Activated naive CD4-positive, alpha-beta T cell treated with anti-CD3 and anti-CD28 coated beads, Interleukin-2, amount 50 U/mL, for 16 hours (primary cell): ENCODE measurements at places on chromosomes 6 and 20.

GRCh38 chr6:165766457-165766856 lies 103.4 kb upstream of the PDE10A start:
- no peak for DNase-seq

- no peak for DNase-seq
These were observed 25.2 kb downstream of the TNFAIP3 start for GRCh38 chr6:137892271-137892708.

DNA sequence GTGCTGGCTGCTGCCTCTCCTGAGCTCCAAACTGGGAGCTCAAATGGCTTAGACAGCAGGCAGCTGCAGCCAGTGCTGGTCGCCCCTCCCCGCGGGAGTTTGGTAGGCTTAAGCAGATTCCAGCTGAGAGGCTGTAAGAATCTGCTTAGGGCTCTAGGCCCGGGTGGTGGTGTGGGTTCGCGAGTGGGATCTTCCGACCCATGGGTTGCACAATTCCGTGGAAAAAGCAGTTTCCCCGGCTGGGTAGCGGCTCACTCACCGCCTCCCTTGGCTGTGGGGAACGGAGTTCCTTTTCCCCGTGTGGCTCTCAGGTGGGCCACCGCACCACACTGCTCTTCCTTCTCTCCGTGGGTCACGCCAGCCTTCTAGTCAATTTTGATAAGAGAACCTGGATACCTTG lies 232.5 kb downstream of the PKHD1 start:
- DNase-seq: no peak

- no peak for DNase-seq
These were observed 875.6 kb downstream of the QKI start for GRCh38 chr6:164290101-164290500.

- DNase-seq: no peak
These were observed 93.6 kb downstream of the RIMS1 start for GRCh38 chr6:71979911-71980310.

DNA sequence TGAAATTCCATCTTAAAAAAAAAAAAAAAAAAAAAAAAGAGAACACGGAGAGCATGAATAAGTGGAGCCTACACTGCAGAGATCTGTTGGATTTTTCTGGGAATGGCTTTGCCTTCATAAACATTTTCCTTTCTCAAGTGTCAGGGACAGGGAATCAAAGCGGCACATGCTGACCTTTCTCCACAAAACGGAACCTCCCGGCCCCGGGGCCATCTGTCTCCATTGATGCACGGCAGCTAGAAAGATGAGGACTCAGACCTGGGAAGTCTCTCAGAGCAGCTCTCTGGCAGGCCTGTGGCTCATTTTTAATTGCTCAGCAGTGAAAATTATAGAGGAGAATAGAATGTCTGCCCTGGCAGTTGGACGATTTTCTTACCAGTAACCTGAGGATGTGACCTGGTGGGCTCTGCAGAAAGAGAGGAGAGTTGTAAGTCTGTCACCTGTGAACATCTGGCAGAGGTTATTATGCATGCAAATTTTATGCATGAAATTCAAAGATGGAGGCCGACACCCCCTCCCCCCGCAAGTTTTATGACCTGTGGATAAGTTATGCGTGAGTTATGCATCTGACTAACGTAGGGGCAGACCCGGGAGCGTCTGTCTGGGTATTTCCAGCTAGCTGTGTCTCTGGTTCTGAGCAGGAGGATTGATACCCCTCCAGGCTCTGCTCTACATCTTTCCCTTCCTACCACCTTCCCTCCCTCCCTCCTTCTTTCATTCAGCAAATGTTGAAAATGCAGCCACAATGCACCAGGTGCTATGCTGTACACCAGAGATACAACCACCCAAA lies 352.5 kb downstream of the CDH26 start:
- DNase-seq: no peak

DNA sequence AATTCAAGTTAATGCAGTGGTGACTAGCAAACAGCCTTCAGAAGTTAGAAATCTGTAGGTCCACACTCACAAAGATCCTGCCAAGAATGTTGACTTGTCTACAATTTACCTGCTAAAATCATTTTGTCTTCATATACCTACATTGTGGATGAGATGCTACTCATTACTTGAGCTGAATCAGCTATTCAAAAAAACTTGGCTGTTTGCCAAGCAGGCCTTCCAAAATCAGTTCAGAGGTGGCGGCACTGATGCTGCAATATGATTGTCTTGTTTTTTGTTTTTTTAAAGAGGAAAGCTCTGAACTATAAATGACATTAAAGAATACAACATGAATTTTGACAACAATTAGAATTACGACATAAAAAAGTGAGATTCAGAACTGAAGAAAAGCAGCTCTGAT lies 354.7 kb upstream of the KHDRBS2 start:
- DNase-seq: no peak

DNA sequence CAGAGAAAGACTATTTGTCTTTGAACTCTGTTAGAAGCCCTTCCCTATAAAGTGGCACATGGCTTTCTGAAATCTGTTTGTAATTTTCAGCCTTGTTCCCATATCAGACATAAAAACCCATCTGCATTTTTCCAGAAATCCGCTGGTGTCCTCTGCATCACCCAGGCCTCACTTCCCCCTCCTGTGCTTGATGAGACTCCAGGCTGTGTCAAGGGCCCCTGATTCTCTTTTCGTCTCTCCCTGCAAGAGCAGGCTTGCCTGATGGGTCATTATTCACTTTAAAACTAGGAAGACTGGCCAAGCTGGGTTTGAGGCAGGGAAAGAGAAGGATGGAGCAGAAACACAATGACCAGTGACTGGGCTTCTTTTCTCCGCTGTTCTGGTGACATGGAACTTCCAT lies 10.6 kb upstream of the PROKR2 start:
- no peak for DNase-seq

GRCh38 chr6:20835315-20836010 lies 301.2 kb downstream of the CDKAL1 start:
- DNase-seq: no peak

DNA sequence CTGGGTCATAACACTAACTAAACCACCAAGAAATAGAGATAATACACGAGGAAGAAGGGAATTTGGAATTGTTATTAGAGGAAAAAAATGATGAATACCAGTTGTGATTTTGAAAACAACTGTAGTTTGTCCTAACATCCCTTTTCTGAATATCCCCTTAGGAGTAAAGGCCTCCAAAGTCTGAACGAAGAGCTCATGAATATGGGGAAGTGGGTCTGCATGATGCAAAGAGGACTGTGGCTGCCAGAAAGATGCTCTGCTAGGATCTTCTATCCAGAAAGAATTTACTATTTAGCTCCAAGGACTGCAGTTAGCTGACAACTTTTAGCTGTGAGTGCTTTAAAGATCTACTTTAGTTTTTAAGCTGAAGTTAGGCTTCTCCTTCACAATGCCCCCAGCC lies 308.8 kb upstream of the HS3ST5 start:
- no peak for DNase-seq

- peak; percentile 68 for DNase-seq
These were observed 102.1 kb upstream of the MYL9 start for GRCh38 chr20:36439040-36439730.

DNA sequence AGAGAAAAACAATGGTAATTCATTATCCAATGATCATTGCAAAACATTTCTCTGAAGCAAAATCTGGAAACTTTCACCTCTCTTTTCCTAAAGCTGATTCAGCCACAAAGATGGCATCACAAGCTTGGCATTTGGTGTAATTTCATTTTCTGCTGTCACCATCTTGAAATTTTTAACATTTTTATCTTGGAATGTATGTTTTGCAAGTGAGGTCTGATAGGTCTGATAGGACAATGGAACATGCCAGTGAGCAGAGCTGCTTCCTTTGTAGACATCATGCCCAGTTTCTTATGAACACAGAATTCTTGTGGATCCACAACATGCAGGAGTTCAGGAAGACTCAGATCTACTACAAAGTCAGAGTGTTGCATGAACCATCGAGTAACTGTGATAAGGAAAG lies 969.6 kb downstream of the EYS start:
- DNase-seq: no peak

DNA sequence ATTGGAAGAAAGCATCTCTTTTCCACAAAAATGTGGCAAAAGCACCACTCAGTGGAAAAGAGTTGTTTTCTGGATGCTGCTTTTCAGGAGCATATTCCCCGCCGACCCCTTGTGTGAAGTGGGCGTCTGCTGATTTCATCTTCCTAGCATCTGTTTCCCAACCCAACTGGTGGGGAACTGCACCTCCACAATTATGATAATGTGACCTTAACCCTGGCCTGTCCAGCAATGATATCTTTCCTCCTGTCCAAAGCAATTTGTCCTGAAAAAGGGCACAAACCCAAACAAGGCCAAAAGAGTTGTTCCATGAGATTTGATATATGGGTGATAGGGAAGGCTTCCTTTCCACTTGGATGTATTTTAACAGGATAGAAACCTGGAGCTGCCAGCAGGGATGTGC lies 7.3 kb upstream of the SMIM8 start:
- DNase-seq: no peak

DNA sequence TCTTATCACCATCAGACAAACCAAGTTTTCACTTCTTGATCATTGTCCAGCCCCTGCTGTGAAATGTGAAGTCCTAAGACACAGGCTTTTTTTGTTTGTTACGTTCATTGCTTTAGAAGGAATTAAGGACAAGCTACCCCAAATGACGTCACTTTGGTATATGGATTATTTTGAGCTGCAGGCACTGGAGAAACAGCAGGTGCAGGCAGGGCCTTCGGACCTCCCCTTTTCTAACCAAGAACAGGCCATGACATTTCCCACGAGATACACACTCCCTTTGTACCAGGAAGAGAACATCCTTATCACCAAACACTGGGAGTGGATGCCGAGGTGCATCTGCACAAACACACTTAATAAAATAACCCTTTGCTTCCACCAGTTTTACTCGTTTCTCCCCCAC lies 418.0 kb upstream of the SULF2 start:
- DNase-seq: no peak

GRCh38 chr6:149319422-149319821 lies 1.9 kb downstream of the TAB2 start:
- DNase-seq: no peak

DNA sequence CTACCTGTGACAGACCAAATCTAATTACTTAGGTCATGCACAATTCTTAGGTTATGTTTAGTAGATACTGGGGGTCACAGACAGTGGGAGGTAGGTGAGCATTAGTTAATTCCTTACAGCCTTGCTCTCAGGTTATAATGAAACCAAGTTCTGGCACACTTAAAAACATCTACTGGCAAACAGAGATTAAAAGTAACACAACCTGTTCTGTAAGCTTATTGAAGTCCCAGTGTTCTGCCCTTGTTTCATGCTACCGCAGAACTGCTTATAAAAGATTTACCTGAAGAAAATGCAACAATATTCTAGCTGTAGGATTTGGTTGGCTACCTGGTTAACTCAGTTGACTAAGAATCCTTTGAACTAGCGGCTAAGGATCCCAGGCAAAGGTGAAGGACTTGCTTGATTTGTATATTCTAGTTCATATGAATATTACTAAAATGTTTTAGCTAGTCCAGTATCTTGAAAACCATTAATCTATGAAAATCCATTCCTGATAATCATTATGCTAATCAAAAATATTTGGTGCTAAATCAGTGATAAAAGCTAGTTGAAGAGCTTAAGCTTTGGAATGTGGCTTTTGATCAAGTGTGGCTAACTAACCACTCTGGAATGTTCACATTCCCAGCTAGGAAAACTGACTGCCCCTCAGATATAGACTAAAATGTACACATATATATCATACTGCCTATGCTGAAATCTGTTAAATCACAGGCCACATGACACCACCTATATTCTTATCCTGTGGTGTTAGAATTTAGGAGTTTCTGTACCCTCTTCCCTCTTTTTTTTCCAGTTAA lies 7.2 kb downstream of the PEX3 start:
- DNase-seq: no peak

GRCh38 chr20:46809706-46810360 lies 84.8 kb upstream of the EYA2 start:
- no peak for DNase-seq
